ENCODE measurements at places on chromosomes 1 and 21.
A peak's percentile ranks its signal among the peaks of the same experiment; 100 is the strongest.

DNA sequence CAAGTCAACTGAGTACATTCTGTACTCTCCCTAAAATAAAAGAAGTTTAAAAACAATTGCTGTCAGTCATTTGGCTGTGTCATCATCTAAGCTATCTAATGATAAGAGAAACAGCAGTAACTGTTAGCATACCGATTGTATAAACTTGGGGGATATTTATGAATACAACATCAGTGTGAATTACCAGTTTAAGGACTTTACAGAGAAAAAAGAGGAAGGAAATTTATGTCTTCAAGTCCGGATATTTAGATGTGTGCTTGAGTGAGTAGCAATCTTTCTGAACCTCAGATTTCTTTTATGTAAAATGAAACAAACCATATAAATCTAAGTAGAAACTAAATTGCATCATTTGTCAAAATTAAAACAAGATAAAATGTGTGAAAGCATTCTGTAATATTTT, 1557.0 kb downstream of the MRPL39 start:
- no peak for DNase-seq

DNA sequence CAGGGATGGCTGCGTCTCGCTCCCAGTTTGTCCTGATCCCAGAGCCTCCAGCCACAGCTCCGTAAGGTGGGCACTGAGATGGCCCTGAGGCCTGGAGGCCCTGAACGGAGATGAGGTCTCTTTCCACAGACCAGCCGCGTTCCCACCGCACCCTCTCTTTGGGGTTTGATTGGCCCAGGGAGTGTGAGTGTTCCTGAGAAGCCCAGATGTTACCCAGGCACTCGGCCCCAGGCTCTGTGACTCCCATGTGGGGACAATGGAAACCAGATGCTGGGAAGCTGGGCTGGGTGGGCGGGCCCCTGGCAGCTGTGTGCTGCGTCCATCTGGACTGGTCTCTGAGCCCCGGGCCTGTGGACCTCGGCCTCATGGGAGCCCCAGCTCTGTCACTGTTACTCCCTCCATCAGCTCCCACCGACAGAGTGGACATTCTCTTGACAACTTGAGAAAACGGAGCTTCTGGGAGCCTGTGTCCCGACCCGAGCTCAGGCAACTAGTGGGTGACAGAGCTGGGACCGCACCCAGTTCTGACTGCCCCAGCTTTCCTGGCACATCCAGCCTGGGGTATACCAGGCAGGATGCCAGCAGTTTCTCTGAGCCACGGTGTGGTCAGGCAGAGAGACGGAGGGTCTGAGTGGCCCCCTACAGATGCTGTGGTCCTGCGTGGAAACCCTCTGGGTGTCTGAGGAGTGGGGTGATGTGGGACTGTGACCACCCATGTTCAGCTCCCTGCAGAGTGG, 9.8 kb upstream of the COL6A1 start:
- no peak for DNase-seq

DNA sequence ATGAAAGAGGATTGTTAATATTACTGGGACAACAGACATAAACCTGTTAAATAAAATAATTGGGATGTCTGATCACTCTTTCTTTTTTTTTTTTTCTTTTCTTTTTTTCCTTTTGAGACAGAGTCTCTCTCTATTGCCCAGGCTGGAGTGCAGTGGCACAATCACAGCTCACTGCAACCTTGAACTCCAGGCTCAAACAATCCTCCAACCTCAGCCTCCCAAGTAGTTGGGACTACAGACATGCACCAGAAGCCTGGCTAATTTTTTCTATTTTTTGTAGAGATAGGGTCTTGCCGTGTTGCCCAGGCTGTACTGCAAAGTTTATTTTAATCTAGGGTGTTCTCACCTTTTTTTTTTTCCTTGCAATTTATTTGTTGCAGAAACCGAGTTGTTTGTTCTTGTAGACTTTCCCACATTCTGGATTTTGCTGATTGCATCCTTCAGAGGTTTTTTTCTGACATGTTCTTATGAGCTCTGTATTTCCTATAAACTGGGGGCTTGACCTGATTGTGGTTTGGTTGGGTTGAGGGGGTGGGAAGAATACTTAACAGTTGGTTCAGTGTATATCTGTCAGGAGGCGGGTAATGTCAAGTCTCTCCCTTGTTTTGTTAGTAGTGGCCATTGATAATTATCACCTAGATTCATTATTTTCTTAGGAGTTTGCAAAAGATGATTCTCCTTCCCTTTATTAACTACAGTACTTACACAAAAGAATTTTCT, 125.2 kb downstream of the MAST2 start:
- no peak for DNase-seq

GRCh38 chr21:37145635-37146111, 72.6 kb downstream of the TTC3 start:
- peak; percentile 90 for DNase-seq

GRCh38 chr21:16007943-16008342, 278.2 kb downstream of the USP25 start:
- DNase-seq = no peak

DNA sequence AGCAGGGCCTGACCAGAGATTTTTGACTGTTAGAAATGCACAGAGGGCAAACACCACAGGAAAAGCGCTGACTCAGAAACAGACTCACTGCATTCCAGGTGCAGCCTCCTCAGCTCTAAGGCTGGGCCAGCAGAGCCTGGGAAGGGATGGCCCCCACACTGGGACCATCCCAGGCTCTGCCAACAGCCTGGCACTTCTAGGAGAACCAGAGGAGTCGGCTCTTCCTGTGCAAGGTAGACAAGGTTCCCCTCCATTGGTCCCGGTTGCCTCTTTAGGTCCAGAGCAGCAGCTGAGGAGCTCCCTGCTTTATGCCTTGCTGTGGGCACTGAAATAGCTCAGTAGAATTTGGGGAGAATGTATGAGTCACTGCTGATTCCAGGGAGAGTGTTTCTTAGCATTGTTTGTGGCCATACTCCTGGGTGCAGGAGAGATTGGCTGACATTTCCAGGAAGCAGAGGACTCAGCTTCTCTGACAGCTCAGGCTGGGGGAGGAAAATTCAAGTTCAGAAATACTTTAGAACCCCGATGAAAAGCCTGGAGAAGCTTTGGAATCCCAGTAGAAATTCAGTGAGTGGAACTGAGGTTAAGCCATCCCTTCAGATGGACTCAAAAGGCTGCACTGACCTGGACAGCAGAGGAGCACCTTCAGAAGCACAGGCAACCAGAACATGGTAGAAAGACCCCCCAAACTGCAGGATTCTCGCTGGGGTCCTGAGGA, 19.7 kb downstream of the PRAMEF1 start:
- peak; percentile 6 for DNase-seq

GRCh38 chr1:203768256-203768655, 3.3 kb downstream of the LAX1 start:
- no peak for DNase-seq

Data from PC-3 (cell line).